Hippocampal formation (tissue), 2 donors: ENCODE measurements at places on chromosomes 12 and 14.

- DNase-seq = no peak
Measured at GRCh38 chr14:93105362-93105761, 10.4 kb downstream of the ITPK1 start.

DNA sequence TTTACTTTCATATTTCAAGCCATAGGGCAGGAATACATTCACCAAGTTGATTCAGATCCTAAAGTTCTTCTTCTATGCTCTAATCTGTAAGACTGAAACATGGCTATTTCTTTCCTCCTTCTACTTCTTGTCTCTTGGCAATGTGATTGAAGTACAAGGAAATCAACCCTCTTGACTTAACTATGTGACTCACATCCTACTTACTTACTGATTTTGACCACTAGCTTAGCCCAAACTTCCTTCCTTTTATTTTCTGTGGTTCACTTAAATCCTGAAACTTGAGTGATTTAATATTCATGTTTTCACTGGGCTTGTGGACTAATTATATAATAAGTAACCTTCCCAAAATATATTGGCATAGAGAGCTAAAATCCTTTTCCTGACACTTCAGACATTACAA is 111.2 kb upstream of the NOVA1 start:
- DNase-seq = no peak

GRCh38 chr12:70150230-70150629 is 93.0 kb upstream of the CNOT2 start:
- DNase-seq = no peak

DNA sequence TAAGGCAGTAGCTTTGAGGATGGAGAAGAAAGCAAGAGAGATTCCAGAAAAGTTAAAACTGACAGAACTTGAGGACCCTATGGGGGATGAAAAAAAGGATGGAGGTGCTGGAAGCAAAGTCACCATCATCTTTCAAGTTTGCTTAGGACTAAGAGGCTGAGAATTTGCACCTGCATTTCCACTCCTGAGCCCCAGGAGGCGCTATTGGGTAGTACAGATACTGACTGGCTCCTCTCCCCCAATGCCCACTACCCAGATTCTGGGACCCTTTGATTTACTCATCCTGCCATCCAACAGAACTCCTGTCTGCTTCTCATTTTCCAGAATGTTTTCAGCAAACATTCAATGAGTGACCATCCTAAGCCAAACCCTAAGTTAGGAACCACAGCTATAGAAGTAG is 34.0 kb upstream of the CMKLR1 start:
- DNase-seq = no peak

- DNase-seq = no peak
Measured at GRCh38 chr14:103846543-103847450, 578 bp downstream of the PPP1R13B start.

- no peak for DNase-seq
Measured at GRCh38 chr12:3253682-3254275, 176.6 kb downstream of the TSPAN9 start.

DNA sequence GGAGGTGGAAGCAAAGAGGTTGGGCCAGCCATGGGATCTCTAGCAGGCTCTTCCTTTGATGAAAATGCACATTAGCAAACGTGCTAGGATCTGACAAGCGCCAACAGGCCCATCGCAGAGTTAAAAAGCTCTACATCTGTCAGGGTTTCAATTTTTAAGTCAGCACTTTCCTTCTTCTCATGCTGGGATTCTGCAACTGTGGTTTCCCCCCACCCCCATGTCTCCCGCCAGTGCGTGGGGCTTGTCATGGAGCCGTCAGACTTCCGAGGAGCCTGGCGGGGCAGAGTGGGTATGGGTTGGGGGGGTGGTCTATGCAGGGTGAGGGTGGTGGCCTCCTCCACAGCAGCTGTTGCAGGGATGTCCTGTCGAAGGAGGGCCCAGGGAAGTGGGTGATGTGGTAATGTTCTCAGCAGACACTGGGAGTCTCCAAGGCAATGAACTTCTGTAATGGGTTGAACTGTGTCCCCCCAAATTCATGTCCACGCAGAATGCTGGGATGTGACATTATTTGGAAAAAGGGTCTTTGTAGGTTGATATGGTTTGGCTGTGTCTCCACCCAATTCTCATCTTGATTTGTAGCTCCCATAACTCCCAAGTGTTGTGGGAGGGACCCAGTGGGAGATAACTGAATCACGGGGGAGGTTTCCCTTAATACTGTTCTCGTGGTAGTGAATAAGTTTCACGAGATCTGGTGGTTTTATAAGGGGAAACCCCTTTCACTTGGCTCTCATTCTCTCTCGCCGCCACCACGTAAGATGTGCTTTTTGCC is 115.2 kb upstream of the MAP1LC3B2 start:
- no peak for DNase-seq

DNA sequence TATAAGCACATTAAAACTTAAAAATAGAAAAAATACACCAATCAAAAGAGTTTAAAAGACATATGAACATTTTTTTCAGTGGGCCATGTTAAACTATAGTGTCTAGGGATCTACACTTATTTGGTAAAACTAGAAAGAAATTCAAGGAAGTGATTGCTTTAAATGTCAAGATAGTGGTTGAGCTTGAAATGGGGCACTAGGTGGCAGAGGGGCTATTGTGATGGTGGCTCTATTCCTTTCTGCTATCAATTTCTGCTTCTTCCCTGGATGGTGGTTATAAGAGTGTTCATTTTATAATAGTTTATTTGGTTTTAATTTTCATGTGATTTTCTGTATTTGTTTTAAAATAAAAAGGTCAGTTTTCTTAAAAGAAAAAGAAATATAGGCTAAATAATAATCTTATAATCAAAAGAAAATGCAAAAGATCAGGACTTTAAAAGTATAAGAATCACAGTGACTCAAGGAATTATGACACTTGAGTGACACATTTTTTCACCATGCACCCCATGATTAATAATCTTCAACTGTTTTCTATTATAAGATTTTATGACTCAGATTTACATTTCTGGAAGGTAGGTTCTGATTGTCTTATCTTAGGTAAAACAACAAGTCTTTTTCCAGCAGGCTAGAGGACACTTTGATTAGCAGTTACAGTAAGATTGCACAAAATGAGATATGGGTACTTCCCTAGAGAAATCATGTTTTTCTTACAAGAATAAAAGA is 137.5 kb downstream of the FSCB start:
- DNase-seq = no peak

GRCh38 chr14:50791201-50791600 is 39.8 kb downstream of the NIN start:
- DNase-seq = no peak

- DNase-seq = no peak
Measured at GRCh38 chr12:71503579-71504391, 64.2 kb downstream of the LGR5 start.

DNA sequence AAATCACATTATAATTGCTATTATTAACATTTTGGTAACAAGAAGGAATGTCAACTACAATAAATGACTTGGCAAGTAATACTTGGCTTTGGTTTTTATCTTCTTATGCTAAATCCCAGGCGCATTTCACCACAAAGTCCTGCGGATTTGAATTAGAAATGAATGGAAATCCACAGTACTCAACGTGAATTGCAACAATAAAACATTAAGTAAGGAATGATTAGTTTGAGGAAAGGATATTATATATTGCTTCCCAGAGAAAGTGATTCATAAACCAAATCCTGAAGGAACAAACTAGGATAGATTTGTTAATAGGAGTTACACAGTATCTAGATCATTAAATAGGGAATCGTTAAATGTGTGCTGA is 1089.7 kb downstream of the TRHDE start:
- DNase-seq = no peak

- no peak for DNase-seq
Measured at GRCh38 chr12:64860446-64860998, 36.1 kb downstream of the TBC1D30 start.

DNA sequence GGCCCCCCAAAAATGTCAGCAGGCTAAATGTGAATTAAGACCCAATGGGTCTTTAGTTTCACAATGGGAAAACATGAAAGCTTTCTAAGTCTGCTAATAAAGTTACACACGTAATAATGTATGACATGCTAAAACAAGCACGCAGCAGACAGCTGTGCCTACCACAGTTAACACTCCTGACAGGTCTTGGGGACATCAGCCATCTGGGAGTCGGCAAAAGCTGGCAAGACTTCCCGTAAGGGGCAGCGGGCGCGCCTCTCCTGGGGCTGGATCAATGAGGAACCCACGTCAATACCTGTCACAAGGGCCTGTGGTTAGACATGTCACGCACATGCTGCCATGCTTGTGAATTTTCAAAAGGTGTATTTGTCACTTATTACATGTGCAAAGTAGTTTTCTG is 45.0 kb downstream of the ACTN1 start:
- DNase-seq = no peak

DNA sequence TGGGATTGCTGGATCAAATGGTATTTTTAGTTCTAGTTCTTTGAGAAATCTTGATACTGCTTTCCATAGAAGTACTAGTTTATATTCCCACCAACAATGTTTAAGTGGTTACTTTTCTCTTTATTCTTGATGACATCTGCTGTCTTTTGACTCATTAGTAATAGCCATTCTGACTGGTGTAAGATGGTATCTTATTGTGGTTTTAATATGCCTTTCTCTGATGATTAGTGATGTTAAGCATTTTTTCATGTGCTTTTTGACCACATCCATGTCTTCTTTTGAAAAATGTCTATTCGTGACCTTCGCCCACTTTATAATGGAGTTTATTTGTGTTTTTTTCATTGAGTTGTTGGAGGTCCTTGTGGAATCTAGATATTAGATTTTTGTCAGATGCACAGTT is 865.7 kb downstream of the SLC6A15 start:
- DNase-seq = no peak

DNA sequence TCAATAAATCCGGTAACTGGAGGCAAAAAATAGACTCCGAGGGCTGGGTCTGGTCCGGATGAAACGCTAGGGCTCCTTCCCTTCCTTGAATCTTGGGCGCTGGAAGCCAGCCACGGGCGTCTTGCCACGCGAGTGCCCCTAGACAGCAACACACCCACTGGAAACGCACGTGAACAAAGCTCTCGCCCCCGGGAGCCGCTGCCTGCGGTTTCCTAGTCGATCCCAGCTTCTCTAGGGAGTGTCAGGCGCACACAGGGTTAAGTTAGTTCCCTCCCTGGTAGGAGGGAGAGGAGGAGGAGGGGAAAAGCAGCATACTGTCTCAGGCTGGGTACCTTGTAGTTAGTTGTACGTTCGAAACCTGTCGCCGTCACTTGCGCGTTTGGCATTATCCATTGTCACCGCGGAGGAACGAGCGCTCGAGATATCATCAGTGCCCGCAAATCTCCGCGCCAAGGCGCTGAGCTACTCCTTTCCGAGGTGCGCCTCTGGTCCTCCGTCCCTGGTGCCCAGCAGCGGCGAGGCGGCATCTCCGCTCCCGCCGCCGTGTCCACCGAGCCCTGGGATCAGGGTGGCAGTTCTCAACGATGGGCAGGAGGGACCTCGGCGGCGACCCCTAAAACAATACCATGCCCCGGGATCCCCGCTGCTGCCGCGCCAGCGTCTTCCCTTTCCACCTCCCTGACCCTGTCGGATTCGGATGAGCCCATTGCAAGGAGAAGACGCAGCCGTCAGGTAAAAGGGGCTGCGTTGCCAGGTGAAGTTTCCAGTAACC is at the start of gene FLRT2:
Gene FLRT2 (plus strand): TSS at position 342 of the 772 bp plus-strand sequence. CDS start 91,371 bp downstream, outside the sequence.
- peak; percentile 42 for DNase-seq

DNA sequence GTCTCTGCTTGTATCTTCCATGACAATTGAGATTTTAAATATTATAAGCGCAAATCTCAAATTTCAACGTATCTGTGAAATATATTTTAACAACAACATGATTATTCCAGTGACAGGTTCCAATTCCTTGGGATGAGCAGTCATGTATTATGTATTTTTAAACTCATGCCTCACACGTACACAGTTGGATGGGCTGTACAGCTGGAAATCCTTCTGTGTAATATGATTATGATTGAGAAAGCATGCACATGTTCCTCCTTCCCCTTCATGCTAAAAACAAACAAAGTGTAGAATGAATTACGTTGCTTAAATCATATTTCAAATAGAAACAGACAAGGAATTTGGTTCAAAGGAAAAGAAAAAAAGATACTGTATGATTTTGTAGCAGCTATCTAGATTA is 428.3 kb downstream of the TMTC2 start:
- no peak for DNase-seq

DNA sequence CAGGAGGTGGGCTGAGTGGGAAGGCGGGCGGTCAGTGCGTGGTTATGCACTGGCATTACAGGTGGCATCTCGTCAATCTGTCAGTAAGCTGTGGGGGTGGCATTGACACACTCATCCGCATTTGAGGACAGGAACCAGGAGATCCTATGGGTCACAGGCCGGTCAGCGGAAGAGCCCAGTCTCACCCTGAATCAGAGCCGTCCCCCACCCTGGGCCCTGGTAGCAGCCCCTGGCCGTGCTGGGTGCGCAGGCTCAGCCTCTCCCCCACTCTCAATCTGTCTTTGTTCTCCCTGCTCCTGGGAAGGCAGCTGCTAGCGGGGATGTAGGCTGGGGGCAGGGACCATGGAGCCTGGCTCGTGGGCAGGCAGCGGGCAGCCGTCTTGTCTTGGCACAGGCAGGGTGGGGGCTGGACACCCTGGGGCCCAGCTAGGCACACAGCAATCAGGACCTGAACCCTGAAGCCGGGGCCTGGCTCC is 5.1 kb downstream of the INF2 start:
- DNase-seq = peak; percentile 88

GRCh38 chr12:57247041-57247440 is 3.9 kb downstream of the STAC3 start:
- no peak for DNase-seq

- no peak for DNase-seq
Measured at GRCh38 chr12:15443611-15444010, 121.3 kb downstream of the PTPRO start.

- DNase-seq = no peak
Measured at GRCh38 chr12:89251342-89252271, 100.7 kb downstream of the DUSP6 start.

GRCh38 chr14:53175375-53175774 is 22.3 kb upstream of the DDHD1 start:
- DNase-seq = no peak

- no peak for DNase-seq
Measured at GRCh38 chr12:121648458-121649028, 20.9 kb downstream of the MORN3 start.

GRCh38 chr12:12004524-12004923 is 66.2 kb upstream of the BCL2L14 start:
- DNase-seq = no peak

GRCh38 chr14:40365305-40365704 is 933.1 kb upstream of the FBXO33 start:
- DNase-seq = no peak

DNA sequence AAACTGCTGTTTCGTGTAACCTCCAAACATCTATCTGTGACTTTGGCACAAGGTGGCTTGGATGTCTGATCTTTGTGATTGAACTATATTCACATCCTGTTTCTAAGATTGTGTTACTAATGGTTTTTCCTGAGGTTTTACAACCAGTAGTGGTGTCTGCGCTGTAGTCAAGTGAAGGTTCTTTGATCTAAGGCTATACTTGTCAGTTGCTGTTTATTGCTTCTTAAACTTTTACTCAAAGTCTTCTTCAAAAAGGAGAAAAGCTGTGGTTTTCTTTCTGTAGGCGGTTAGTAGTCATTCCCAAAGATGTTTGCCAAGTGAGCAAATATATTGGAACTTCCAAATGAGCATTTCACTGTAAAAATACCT is 12.3 kb upstream of the CALM1 start:
- DNase-seq = peak; percentile 56

GRCh38 chr12:45235087-45236025 is 19.5 kb downstream of the ANO6 start:
- no peak for DNase-seq

GRCh38 chr12:26402648-26403047 is 207.3 kb downstream of the SSPN start:
- no peak for DNase-seq
